ENCODE measurements at places on chromosomes 7 and 10.

- no peak for DNase-seq
Observed at GRCh38 chr7:138377306-138377705, 82.8 kb upstream of the TRIM24 start.

DNA sequence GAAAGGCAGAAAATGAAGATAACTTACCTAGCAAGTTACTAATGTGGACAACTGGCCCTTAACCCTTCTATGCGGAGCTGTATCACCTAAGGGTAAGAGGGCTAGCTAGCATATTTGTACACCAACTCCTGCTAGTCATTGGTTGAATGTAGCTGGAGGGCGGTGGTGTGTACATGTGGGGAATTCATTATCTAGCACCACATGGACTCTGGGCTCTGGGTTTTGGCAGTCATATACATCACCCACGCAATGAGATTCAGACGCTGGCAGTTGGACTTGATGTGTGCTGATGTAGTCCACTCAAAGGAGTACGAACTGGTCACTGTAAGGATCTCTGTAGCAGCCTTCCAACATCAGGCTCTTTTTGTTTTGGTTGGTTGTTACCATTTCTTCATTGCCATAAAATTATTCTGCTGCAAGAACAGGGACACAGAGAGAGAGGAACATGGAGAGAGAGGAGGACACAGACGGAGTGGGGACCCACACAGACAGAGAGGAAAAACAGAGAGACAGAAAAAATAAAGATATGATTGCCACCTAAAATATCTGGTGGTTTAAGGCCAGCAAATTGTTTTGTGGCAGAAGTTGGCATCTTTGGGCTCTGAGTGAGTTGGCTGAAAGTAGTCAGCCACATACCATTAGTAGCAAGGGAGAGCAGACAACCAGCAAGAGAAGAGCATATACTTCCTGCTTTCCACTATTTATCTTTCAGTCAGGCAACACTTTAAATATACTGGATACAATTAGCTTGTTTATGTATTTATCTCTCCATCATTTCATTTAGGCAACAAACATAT is 76.7 kb upstream of the MTPN start:
- no peak for DNase-seq

DNA sequence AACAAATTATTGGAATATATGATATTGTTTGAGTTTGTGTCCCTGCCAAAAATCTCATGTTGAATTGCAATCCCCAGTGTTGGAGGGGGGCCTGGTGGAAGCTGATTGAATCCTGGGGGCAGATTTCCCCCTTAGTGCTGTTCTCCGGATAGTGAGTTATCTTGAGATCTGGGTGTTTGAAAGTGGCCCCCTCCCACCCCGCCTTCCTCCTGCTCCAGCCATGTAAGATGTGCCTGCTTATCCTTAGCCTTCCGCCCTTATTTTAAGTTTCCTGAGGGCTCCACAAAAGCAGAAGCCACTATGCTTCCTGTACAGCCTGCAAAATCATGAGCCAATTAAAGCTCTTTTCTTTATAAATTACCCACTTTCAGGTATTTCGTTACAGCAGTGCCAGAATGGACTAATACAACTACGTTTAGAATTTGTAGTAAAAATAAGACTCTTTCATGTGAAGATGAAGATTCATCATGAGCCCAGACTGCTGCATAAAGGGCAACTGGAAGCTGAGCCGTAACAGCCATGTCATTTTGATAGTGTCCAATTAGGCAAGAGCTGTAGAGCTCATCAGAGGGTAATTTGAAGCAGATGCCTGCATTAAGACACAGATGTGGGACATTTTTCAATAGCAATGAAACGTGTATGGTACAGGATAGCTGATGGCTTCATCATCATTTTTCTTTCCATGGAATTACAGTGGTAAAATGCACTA is 1007.2 kb downstream of the REEP3 start:
- DNase-seq, result no peak

GRCh38 chr10:3781468-3782145 is 3.4 kb downstream of the KLF6 start:
- no peak for DNase-seq
